ENCODE measurements at places on chromosomes 12 and 14.

DNA sequence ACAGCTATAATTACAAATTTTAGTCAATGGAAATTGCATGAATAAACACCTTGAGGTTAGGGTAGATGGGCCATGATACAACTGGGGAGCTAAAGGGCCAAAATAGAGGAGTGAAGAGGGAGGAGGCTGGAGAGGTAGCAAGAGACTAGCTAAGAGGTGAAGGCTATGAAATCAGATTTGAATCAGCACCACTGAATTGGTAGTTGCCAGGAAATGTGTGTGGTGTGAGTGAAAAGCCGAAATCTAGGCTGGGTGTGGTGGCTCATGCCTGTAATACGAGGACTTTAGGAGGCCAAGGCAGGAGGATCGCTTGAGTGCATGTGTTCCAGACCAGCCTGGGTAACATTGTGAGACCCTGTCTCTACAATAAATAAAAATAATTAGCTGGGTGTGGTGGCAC, 22.7 kb downstream of the YY1 start:
- no peak for DNase-seq

DNA sequence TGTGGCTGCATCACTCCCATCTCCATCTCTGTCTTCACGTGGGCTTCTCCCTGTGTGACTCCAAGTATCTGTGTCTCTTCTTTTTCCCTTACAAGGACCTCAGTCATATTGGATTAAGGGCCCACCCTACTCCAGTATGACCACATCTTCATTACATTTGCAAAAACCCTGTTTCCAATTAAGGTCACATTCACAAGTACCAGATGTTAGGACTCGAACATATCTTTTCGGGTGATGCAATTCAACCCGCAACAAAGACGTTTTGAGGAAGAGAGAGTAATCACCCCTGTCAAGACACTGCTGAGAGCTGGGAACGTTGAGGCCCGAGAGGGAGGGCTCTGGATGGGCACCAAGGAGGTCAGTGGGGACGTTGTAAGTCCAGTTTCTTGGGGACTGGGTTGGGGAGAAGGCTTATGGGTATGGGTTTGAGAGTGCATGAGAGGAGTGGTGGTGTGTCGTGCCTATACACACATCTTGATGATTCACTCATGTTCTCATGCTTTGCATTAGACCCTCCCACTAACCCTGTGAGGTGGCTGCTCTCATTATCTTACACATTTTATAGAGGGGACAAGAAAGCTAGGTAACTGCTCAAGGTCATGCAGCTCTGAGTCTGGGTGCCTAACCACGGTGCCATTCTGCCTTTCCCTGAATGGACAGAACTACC, 12.1 kb upstream of the IFI27 start:
- no peak for DNase-seq

DNA sequence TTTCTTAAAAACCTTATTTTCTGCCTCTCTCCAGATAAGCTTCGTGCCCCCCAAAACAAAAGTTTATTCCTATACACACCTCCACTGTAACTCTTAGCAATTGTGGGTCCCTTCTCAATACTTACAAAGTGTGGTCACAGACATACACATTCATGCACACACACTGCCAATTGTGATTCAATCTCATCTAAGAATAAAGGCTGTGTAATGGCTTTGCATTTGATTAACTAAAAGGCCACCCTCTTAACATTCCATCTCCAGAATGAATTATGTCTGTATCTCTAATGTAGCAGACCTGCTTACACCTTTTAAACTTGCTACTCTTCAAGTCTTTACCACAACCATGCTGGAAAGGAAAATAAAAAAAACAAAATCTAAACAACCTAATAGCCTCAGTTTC, 49.5 kb downstream of the MYF5 start:
- DNase-seq = no peak

- no peak for DNase-seq
Measured at GRCh38 chr12:111991946-111992345, 21.0 kb downstream of the TMEM116 start.

- DNase-seq = no peak
Measured at GRCh38 chr12:27595231-27595642, 71.2 kb downstream of the PPFIBP1 start.

- DNase-seq = no peak
Measured at GRCh38 chr12:24723759-24724158, 225.1 kb downstream of the BCAT1 start.

GRCh38 chr12:124464062-124464461, 103.3 kb downstream of the NCOR2 start:
- no peak for DNase-seq

DNA sequence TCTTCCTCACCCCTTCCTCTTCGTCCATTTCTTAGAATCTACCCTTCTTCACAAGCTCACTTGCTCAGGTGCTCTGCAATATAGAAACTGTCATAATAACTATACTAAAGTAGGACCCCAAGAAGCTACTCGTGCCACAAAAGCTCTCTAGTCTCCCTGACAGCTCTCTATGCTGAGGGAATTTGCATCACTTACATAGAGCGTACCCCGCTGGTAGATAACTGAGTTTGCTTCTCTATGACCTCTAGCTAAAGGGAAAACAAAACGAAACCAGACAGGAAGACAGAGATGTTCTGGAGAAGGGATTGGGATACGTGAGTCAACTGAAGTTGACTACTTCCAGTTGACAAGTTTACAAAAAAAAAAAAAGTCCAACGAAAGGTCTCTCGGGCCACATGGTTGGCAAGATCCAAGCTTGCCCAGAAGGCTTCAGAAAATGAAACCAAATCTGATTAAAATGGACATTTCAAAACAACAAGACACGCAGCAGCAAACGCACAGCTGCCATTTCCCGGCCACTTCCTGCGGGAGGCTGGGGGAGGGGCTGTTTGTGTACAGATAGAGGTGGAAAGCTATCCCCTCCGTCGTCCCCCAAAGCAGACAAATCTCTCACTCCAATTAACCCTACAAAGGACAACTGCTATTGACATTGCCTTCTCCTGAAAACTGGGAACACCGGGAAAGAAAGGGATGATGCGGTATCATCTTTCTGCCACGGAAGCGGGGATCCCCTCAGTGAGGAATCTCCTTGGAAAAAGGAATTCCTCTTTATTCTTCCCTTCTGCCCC, 1.3 kb downstream of the BAZ2A start:
- no peak for DNase-seq

DNA sequence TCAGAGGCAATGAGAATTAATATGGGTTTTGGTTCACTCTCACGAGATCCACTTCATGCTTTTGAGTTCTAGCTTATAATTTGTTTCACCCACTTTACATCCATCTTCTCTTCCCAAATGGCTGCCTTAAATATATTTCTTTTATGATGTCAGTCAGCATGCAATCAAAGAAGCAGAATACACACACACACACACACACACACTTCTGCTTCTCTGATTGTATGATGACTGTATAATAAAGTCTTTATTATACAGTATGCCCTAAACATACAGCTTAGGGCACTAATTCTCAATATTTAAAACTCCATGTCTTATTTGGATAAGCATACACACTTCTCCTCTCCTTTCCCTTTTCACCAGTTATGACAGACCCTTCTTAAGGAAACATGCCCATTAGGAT, 6.7 kb upstream of the ETV6 start:
- no peak for DNase-seq

DNA sequence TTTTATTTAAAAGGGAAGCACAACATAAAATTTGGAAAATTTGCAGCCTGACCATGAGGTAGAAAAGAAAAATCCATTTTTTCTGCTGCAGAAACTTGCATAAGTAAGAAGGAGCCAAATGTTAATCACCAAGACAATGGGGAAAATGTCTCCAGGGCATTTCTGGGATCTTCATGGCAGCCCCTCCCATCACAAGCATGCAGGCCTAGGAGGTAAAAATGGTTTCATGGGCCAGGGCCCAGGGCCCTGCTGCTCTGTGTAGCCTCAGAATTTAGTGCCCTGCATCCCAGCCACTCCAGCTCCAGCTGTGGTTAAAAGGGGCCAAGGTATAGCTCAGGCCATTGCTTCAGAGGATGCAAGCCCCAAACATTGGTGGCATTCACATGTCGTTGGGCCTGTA, 735.6 kb downstream of the GALC start:
- DNase-seq = no peak

DNA sequence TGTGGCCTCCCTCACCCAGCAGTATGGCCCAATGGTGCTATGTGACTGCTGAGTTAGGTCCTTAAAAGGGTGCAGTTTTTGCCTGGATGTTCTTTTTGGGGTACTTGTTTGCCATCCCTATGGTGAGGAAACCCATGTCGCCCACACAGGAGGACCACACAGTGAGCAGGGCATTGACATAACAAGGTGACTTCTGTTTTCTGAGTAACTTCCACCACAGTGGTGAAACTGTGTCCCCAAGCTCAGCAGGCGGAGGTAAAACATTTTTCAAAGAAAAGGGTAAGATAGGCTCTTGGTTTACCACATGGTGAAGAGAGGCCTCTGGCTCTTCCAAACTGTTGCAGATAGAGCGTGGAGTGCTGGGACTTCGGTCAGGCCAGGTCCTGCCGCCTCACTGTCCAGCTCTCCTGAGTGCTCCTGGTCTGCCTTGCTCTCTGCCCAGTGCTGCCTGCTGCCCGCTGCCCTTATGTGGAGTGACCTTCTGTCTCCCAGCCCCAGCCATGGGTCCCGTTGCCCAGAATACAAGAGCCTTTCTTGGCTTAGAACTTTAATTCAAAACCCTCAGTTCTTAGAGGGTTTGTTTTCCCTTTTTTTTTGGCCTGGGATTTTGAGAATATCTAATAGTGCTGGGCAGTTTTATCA, 54.0 kb downstream of the TRAF3 start:
- DNase-seq = no peak

GRCh38 chr14:88706425-88706824, 86.3 kb downstream of the EML5 start:
- DNase-seq = no peak

DNA sequence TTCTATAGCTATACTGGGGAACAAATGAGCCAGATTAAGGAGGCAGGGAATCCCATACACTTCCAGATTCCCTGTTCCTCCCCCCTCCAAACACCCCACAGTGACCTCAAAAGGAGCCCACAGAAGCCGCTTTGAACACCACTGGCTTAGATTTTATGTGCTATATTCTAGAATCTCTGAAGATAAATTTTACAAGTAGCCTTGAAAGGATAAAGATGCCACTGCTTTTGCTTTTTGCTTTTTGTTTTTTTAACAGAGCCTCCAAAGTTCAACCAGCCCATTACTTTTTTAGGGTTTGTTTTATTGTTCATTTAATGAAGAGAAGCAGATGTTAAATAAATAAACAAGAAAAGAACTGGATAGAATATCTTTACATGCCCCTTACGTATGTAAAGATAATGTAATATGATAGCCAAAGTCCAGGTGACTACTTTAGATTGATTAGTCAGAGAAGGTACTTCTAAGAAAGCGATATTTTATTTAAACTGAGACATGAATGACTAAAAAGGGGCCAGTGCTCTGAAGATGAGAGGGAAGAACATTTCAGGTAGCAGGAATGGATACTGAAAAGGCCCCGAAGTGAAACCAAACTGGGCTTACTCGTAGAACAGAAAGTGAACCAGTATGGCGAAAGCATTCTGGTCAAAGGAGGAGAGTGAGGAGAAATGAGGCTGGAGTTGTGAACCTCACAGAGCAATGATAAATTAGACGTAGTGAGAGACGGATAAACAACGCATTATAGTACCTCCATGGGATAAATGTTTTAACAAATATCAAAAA, 44.6 kb downstream of the DUSP6 start:
- DNase-seq = no peak

DNA sequence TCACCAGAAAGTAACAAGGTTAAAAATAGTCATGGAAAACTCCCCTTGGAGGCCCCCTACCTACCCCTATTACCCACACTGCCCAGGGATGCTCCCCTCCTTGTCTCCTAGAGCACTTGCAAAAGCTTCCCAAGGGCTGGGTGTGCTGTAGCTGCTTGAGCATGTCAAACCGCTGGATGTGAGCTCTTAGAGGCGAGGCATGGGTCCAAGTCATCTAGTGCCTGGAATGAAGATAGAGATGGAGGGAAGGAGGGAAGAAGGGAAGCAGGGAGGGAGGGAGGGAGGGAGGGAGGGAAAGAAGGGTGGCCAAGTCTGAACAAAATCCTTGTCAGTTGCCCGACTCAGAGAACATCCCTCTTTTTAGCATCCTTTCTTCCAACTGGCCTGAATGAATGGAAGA, 43.1 kb downstream of the LTBP2 start:
- no peak for DNase-seq

DNA sequence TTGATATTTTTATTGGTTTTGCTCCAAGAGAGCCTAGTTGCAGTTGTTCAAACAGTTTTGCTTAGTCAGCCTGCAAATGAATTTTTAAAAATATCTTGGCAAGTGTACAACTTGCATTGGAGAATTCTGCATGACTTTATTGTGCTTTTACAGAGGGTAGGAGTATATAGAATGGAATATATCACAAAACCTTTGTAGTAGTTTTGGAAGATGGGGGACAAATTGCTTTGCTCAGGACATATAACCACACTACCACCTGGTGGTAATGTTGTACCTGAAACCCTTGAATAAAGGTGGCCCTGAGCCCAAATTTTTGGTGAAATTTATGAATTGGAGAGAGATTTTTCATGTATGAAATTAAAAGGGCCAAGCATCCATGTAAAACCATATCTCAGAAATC, 645.2 kb downstream of the MED13L start:
- DNase-seq = no peak

- DNase-seq = peak; percentile 84
Measured at GRCh38 chr14:96888158-96888557, 91.0 kb downstream of the VRK1 start.

DNA sequence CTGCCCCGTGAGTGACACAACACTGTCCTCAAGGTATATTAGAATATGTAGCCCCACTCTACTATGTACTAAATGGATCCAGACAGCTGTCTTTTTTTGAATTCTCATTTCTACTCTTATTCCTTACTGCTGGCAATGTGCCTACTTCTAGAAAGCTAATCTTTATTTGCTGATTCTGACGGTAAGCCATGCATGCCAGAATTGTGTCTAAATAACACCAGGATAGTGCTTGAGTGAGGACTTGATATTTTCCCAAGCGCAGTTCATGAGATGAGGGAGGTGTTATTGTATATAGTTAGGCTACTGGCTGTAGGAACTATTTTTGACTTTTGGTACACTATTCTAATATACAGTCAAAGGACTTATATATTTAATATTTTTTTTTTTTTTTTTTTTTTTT, 316.2 kb upstream of the NAV3 start:
- peak; percentile 84 for DNase-seq

GRCh38 chr12:90695415-90695814, 259.6 kb downstream of the CCER1 start:
- no peak for DNase-seq

- no peak for DNase-seq
Measured at GRCh38 chr14:95043732-95044462, 113.4 kb downstream of the DICER1 start.

GRCh38 chr14:55160989-55161388, 30.4 kb downstream of the DLGAP5 start:
- peak; percentile 23 for DNase-seq

- peak; percentile 22 for DNase-seq
Measured at GRCh38 chr14:91317381-91318308, 73.1 kb upstream of the GPR68 start.

All from DMS79 (cell line).